ENCODE measurements at places on chromosomes 1 and 21. TPM values are rescaled to one million over a fixed set of nuclear protein-coding genes. Genes with fewer than 3 reads are reported as not detected.

NPR1 gene
- 13.2 TPM for total RNA-seq

- no peaks in the 10 kb centered on the region for H3K36me3 ChIP-seq
- H3K27ac ChIP-seq, result no peak overlapping the region
- H3K4me3 ChIP-seq, result no peak overlapping the region
Observed at GRCh38 chr21:21971384-21971783, 973.2 kb downstream of the NCAM2 start.

- H3K4me3 ChIP-seq, result peak overlapping the region; percentile 88
- H3K27ac ChIP-seq, result no peak overlapping the region
- H3K36me3 ChIP-seq, result no peaks in the 10 kb centered on the region
- peaks cover 25% of the 10 kb centered on the region for H3K27me3 ChIP-seq
- no peak for DNase-seq
- H3K4me1 ChIP-seq, result peaks cover 14% of the 10 kb centered on the region
Observed at GRCh38 chr1:206687915-206688442, 3.3 kb downstream of the MAPKAPK2 start.

- no peak overlapping the region for H3K27ac ChIP-seq
- no peak for DNase-seq
- H3K27me3 ChIP-seq, result no peaks in the 10 kb centered on the region
- H3K4me3 ChIP-seq, result no peak overlapping the region
- no peaks in the 10 kb centered on the region for H3K4me1 ChIP-seq
Observed at GRCh38 chr1:61344696-61345095, 262.3 kb downstream of the NFIA start.

DNA sequence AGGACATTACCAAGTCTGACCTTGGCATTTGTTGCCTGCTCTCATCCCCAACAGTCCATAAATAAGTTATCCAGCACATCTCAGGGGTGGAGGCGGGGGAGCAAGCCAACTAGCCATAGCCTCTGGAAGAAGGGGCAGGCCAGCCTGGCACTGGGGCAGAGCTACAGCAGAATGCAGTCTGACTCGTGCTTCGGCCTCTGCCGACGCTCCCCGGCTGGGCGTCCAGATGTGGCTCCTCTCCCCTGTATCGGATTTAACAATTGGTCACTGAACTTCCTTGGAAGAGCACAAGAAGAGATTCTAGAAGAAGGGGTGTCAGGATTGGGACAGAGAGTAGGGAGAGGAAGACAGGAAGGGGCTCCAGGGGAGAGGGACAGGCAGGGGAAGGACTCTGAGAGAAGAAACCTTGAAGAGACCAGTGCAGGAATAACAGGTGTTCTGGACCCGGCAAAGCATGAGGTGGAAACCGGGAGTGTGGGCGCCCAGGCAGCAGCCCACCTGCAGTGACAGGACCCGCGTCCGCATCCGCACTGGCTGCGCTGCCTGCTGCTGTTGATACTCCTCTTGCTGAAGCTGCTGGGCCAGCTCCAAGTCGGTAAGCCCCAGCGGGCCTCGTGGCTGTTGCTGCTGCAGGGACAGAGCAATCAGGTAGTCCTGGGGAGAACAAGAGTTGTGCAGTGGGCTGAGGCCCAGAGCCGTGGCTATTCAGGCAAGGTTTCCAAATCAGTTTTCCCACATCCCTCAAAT, 9.4 kb downstream of the MINDY1 start:
- no peak overlapping the region for H3K27ac ChIP-seq
- no peak overlapping the region for H3K4me3 ChIP-seq
- H3K27me3 ChIP-seq, result no peaks in the 10 kb centered on the region
- no peaks in the 10 kb centered on the region for H3K4me1 ChIP-seq
- DNase-seq, result no peak

DNA sequence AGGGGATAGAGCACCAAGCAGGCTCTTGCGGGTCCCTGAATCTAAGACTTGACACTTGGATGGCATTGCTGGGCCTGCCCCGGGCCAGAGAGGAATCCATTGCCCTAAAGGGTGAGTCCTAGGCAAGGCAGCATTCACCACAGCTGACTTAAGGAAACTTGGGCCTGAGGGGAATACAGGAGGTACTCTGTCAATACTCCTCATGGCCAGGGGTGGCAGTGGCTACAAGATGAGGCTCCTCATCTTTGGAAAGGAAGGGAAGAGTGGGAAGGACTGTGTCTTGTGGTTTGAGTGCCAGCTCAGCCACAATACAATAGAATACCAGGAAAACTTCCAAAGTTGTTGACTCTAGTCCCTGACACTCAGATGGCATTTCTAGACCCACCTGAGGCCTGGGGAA, 5.1 kb downstream of the KRTAP22-1 start:
- H3K4me1 ChIP-seq, result no peaks in the 10 kb centered on the region
- no peak for DNase-seq
- no peak overlapping the region for H3K4me3 ChIP-seq
- no peaks in the 10 kb centered on the region for H3K27me3 ChIP-seq
- no peak overlapping the region for H3K27ac ChIP-seq

KIF17 gene
- total RNA-seq, result 9.9 TPM

DNA sequence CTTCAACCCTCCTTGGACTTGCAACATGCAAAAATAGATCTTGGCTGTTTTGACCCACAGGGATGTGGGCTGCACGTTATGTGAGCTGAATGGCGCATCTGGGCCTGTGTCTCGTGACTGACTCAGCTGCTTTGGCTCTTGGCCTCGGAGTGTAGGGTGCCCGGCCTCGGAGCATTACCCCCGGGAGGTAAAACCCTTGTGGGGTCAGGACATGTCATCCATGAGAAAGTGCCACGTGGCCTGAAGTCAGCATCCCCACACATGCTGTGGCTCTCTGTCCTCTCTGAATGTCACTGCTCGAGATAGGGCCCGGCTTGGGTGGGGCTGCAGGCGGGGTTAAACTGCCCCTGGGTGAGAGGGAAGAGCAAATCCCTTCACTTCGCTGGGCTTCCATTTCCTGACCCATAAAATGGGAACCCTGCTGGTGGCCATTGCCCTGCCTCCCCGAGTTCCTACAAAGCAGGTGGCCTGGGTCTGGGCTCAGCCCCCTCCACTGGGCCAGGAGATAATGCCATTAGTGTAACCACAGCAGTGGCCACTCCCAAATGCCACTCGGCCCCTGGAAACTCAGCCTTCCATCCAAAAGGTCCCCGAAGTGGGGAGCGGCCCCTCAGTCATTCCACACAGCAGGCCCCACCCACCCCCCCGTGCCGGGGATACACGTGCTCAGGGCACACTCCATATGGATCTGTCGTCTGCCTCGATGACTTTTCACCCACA, 22.8 kb upstream of the TSPEAR start:
- no peaks in the 10 kb centered on the region for H3K27me3 ChIP-seq
- H3K4me3 ChIP-seq, result no peak overlapping the region
- no peak overlapping the region for H3K27ac ChIP-seq
- DNase-seq, result peak; percentile 33
- no peaks in the 10 kb centered on the region for H3K36me3 ChIP-seq
- H3K4me1 ChIP-seq, result no peaks in the 10 kb centered on the region

DNA sequence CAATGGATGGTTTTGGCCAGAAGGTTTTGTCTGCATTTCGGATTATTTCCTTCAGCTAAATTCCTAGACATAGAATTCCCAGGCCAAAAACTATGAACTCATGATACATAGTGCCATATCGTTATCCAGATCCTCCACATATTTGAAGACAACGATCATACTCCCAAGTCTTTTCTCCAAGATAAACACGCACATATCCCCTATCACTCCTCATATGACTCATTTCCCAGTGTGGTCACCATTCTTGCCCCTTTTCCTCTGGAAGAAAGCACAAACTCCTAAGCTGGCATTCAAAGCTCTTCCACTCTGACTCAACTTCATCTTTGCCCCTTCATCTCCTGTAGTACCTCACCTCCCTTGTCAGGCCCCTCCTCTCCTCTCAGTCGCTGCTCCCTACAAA, 277.6 kb downstream of the PLPP3 start:
- no peaks in the 10 kb centered on the region for H3K27me3 ChIP-seq
- no peak for DNase-seq
- no peaks in the 10 kb centered on the region for H3K4me1 ChIP-seq
- H3K4me3 ChIP-seq, result no peak overlapping the region

NAXE gene
- 75.4 TPM for total RNA-seq

GRCh38 chr1:198651650-198652400, 13.0 kb downstream of the PTPRC start:
- H3K27ac ChIP-seq, result no peak overlapping the region
- H3K36me3 ChIP-seq, result no peaks in the 10 kb centered on the region
- no peak overlapping the region for H3K4me3 ChIP-seq
- DNase-seq, result no peak
- no peaks in the 10 kb centered on the region for H3K4me1 ChIP-seq

GNG4 gene
- 96.8 TPM for total RNA-seq

DNA sequence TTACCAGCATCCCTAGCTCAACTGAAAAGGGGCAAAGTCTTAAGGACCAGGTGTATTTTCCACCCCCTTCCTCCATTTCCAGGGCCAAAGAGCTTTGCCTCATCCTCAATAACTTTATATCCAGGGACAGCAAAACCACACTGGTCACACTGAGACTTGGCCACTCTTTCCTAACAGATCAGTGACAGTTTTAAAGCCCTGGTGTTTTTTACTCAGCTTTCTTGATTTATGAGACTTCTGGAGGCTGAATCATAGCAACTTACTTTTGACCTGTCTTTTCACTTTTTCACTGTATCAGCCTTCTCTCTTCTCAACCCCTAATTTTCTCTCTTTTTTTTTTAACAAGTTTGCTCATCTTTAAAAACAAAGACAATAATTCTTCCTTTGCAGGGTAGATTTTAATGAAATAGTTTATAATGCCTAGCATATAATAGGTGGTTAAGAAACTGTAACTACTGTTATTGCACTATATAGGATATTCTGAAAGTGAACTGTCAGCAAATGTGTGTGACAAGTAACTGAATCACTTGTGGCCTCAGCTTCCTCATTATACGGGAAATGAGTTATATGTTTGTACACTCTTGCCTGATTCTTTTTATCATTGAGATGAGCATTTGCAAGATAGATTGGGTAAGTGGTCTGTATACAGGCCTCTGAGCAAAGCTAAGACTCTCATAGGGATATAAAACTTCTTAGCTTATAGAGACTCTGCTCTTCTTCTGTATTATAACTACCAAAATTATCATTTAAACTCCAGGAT, 19.7 kb upstream of the DYNLT5 start:
- H3K27ac ChIP-seq, result no peak overlapping the region
- H3K27me3 ChIP-seq, result no peaks in the 10 kb centered on the region
- no peaks in the 10 kb centered on the region for H3K4me1 ChIP-seq
- no peaks in the 10 kb centered on the region for H3K36me3 ChIP-seq
- no peak for DNase-seq

DNA sequence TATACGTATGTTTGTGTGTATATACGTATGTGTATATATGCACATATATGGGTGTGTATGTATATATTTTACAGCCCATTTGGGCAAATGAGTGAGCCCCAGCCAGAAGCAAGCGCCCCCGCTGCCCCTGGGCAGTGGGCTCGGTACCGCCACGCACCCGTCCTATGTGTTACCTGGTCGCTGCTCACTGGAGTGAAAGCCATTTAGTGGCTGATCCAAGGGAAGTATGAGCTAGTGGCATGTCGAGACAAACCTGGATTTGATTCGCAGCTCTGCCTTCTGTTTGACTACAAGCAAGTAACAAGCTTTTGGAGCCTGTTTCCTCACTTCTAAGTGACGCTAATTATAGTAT, 35.8 kb upstream of the JAK1 start:
- H3K4me1 ChIP-seq, result peaks cover 5% of the 10 kb centered on the region
- DNase-seq, result no peak
- H3K27ac ChIP-seq, result no peak overlapping the region
- no peaks in the 10 kb centered on the region for H3K36me3 ChIP-seq

TMPRSS15 gene
- not detected for total RNA-seq

DNA sequence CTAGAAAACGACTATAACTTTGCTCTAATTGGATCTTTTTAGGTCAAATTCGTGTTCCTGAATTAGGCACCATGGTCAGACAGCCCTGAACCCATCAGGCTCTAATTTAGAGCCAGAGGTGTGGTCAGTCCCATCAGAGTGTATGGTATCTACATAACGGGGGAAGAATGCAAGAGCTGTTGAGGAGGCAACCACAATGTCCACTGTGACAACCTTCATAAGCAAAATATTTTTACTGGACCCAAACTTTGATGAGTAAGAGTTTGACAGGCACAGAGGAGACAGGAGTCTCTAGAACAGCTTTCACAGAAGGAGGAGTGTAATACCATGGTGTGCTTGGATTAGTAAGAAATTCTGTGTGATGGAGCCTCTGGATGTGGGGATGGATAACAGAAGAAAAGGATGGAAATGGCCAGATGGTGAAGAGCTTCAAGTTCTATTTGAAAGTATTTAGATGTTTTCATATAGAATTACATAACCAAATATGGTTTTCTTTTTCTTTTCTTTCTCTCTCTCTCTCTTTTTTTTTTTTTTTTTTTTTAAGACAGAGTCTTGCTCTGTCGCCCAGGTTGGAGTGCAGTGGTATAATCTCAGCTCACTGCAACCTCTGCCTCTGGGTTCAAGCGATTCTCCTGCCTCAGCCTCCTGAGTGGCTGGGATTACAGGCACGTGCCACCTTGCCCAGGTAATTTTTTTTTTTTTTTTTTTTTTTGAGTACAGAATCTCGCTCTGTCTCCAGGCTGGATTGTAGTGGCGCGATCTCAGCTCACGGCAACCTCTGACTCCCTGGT, 24.9 kb downstream of the UBE2U start:
- H3K36me3 ChIP-seq, result no peaks in the 10 kb centered on the region
- no peak overlapping the region for H3K4me3 ChIP-seq
- no peaks in the 10 kb centered on the region for H3K27me3 ChIP-seq
- H3K4me1 ChIP-seq, result no peaks in the 10 kb centered on the region

DNA sequence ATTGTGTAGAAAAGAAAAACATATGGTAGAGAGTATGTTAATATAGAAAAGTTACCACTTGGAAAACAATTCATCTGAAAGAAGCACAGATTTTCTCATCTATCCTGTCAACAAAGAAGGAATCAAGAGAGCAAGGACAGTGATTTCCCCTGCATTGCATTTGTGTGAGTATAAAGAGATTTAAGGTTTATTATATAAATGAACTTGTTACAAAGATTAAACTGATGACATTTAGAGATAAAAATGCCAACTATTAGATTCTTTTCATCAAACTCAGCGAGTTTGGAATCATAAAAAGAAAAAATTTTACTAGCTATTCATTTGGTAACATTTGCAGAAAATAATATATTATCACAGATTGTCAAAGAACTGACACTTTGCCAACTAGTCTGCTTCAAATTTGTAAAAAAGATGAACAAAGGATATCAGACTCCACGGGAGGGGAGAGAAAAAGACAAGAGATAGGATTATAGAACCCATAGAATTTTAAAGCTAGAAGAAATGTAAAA, at the start of gene RGS21:
Gene RGS21 (plus strand): TSS at position 51 of the 509 bp plus-strand sequence. CDS start 26,045 bp downstream, outside the sequence.
- H3K27ac ChIP-seq, result no peak within 1 kb of the TSS
- no peaks in the 10 kb centered on the region for H3K4me1 ChIP-seq
- no peaks in the 10 kb centered on the region for H3K27me3 ChIP-seq
- no peak for DNase-seq

Data from H1 (cell line).